ENCODE measurements at places on chromosomes 3 and 15. TPM values are rescaled to one million over a fixed set of nuclear protein-coding genes. Genes with fewer than 3 reads are reported as not detected.

NTRK3 gene
- 4.0 TPM for total RNA-seq

INKA1 gene
- total RNA-seq: not detected

DNA sequence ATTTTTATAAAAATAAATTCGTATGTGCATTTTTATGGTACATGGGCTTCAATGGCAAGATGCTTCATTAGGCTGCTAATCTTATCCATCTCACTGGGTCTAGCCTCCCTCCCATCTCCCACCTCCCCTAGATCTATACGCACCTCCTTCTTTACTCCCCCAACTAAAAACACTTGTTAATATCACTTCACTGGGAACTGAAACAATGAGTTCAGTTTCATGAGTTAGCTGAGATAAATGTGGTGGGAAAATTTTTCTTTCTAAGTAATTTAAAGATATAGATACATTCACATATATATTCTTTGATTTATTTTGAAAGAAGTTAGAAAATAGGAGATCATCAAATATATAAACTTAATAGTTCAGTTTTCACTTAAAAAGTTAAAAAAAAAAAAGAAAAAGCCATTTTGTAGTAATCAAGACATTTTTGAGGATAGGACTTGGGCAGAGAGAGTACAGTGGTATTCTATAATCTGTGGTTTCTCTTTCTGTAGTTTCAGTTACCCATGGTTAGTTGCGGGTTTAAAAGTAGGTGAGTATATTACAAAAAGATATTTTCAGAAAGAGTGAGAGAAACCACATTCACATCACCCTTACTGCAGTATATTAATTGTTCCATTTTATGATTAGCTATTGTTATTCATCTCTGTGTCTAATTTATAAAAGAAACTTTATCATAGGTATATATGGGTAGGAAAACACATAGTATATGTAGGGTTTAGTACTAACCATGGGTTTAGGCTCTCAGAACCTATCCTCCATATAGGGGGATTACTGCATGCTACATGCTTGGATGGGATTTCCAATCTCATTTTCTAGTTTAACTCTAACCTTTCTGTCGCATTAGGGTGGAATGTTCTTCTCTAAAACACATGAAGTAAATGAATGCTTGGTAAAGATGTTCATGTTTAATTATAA lies 316.0 kb upstream of the CBLB start:
- no peak for DNase-seq

DNA sequence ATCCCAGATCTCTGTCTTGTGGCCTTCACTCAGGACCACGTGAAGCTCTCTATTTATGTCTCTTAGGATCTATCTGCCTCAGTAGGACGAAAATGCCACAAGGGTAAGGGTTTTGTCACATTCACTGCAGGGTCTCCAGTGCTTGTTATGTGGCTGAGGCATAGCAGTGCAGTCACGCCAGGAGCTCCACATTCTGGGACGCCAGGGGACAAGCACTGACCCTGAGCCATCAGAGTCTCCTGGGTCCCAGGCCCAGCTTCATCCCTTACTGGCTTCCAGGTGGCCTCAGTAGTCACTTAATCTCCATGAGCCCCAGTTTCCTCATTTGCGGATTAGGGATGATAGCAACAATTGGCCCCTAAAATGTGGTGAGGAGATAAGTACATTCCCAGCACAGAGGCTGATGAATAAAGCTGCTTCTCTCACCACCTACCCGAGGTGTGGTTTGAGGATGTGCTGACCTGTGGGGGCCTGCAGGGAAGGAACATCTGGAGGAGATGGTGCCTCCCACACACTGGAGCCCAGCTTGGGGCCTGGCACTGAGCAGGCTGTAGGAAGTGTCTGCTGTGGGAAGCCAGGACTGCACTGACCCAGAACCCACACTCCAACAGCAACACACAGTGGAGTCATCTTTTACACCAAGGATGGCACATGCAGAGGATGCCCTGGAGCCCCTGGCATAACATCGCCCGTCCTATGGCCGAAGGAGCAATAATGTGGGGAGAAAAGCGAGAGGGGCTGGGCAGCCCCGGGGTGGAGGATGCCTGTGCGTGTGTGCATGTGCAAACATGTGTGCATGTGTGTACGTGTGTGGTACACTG lies 93.2 kb upstream of the IQSEC1 start:
- no peak for DNase-seq

GRCh38 chr15:66847565-66847991 lies 145.5 kb downstream of the SMAD6 start:
- DNase-seq: no peak

GRCh38 chr15:26213427-26213826 lies 350.3 kb upstream of the ATP10A start:
- DNase-seq: no peak

DNA sequence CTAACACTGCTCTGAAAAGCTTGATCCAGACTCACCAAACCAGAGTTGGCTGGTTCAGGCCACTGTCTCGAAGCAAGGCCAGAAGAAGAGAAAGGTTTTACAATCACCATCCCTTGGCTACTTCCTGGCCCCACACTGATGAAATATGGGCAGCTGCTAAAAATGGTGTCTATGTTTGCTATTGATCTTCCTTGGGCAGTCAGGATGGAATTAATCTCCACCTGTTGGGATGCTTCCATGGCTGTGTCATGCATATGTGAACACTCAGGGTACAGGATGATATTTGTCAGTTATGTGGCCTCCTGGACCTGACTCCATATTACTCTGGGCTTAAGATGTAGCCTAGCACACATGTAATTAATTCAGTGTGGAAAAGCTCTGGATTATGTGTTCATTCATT lies 61.9 kb downstream of the FRMD4B start:
- no peak for DNase-seq

- DNase-seq: no peak
Observed at GRCh38 chr15:63187589-63188226, 1.7 kb upstream of the RAB8B start.

- no peak for DNase-seq
Observed at GRCh38 chr3:195226900-195227447, 44.0 kb downstream of the XXYLT1 start.

DNA sequence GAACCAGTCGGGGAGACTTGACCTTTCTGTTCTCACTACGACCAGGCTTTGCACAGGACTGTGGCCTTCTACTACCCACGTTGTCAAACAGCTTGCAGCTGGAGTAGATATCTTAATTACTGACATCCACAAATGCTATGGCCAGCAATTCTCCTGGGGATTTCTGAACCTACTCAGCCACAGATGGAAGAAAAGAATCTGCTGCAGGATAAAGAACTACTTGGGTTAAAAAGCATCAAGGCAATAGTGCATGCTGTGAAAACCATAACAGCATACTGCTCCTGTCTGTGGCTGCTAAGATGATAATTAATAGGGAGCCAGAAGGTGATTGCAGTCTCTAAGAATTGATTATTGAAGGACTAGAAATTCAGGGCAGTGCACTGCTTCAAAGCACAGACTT lies 859.2 kb upstream of the SEMA6D start:
- no peak for DNase-seq

All from MG63 (cell line).